Esophagus squamous epithelium (tissue), 5 donors: ENCODE measurements at places on chromosomes 3 and 15.

- no peak for DNase-seq
Measured at GRCh38 chr15:70715840-70716485, 47.4 kb downstream of the UACA start.

DNA sequence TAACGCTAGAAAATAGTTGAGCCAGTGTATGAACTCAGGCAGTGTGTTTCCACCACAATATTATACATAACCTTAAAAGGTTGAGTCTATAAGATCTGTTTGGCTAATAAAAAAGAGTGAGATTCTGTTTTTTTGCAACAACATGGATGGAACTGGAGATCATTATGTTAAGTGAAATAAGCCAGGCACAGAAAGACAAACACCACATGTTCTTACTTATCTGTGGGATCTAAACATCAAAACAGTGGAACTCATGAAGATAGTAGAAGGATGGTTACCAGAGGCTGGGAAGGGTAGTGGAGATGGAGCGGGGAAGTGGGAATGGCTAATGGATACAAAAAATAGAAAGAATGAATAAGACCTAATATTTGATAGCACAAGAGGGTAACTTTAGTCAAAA, 150.7 kb downstream of the GABRG3 start:
- DNase-seq: no peak

DNA sequence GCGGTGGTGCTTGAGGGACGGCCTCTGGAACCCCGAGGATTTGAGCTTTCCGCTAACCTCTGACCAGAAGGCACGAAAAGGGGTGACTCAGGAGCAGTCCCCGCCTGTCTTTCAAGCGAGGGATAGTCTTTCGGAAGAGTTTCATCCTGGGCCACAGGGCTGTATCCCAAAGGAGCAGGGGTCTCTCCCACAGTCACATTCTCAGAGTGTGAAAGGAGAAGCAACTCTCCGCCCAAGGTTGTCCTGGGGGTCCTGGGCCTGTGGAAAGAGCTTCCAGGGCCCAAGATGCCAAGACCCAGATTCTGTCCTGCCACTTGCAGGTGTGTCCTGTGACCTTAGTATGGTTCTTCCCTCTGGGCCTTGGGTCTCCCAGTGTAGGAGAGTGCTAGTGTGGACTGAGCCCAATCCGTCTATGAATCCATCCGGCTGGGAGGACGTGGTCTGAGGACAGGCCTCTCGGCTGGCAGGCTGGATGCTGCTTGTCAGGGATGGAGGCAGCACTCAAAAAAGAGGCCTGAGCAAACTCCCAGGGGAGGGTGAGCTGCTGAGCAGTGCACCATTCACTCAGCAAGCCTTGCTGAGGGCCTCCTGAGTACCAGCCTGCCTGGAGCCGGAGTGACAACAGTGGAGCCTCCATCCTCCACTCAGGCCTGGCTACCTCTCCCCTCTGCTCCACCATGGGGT, 1.6 kb upstream of the DUSP7 start:
- no peak for DNase-seq

GRCh38 chr3:105965384-105965783, 96.6 kb upstream of the CBLB start:
- DNase-seq: no peak

- DNase-seq: no peak
Measured at GRCh38 chr3:26132942-26133341, 343.1 kb downstream of the OXSM start.

GRCh38 chr3:120147072-120147871, 53.0 kb upstream of the GSK3B start:
- no peak for DNase-seq

DNA sequence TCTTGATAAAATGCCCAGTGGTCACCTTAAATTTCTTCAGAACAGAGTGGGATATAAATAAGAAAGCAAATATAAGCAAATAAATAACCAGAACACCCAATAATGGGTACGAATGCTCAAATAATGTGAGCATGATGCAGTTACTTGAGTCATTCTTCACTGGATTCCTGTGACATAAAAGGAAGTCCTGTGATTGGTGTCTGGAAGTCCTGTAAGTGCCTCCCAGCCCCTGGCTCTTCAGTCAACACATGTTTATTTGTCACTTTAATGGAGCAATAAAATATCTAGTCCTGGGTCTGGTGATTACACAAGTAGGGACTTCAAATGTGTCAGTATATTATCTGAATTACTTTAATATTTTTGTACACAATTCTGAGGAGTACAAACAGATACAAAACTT, 30.4 kb downstream of the TMEM212 start:
- no peak for DNase-seq

- DNase-seq: peak; percentile 79
Measured at GRCh38 chr3:12999147-13000140, 73.8 kb downstream of the IQSEC1 start.

DNA sequence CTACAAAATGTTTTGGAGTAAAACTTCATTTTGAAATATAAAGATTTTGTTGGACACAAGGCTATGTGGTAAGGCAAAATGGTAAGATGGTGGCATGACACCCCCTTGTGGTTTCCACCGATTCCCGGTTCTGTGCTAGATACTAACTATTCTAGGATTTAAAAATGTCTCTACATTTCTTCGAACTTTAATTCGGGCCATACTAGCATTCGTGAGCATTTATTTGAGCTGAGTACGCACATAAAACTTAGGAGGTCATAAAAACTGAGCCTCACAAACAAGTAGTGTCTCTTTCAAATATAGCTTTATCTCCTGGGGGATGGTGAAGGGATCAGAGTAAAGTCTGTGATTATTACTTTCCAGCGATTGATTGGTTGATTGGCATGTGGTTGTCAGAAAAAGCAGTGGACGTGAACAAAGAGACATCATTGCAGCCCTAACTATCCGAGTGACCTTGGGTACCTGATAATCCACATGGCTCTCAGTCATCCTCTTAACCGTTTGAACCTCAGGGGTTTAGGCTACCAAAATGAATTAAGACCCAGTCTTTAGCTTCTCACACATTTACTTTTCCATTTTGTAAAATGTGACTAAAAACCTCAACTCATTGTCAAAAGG, 1.1 kb upstream of the ZNF639 start:
- no peak for DNase-seq

DNA sequence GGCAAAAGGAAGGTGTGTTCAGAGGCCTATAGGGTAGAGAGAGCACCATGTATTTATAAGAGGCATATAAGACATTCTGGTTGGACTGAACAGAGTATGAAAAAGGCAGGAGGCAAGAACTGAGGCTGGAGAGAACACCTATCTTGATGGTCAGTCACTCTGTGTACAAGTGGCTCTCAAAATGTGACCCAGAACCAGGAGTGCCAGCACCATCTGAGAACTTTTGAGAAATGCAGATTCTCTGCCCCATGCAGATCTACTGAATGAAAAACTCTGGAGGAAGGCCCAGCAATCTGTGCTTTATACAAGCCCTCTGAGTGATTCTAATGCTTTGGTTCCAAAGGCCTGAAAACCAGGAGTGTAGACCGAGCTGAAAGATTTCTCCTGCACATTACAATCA, 324.0 kb upstream of the IL12A start:
- DNase-seq: no peak

- DNase-seq: no peak
Measured at GRCh38 chr15:45869034-45869668, 234.3 kb downstream of the SQOR start.

GRCh38 chr15:74252291-74252690, 16.2 kb downstream of the CCDC33 start:
- no peak for DNase-seq

GRCh38 chr3:193708270-193708669, 115.3 kb downstream of the OPA1 start:
- no peak for DNase-seq

- DNase-seq: no peak
Measured at GRCh38 chr3:138032567-138032966, 22.6 kb downstream of the CLDN18 start.

DNA sequence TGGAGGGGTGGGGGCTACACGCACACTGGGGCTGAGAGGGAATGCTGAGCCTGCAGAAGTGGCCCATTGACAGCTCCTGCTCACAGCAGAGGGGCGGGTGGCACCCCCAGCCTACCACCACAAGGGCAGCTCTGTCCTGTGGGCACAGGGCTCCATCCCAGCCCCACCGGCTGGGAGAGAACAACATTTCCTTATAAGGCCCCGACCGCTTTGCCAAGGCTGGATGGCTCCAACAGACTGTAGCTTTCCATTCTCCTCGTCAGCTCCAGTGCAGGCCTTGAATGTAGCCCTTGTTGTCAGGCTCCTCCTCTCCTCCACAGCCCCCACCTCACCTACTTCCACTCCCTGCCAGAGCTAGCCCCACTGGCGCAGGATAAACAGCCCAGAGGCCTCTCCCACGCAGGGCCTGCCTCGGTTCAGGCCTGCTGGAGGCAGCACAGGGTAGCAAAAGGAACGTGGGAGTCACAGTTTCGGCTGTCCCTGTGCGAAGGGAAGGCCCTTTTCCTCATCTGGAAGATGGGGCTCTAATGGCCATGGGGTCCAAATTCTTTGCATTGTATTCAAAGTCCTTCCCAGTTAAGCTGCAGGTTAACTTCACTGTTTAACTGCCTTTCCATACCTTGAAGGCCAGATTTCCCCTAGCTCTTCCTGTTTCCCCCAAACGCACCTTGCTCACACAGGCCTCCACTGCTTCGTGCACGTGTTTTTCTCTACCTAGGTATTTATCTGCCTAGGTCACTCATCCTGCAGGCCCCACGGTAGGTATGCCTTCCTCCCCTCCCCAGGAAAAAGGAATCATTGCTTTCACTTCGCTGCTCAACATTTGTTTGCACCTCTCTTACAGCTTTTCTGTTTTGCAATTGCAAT, 101.6 kb upstream of the LPP start:
- DNase-seq: no peak

DNA sequence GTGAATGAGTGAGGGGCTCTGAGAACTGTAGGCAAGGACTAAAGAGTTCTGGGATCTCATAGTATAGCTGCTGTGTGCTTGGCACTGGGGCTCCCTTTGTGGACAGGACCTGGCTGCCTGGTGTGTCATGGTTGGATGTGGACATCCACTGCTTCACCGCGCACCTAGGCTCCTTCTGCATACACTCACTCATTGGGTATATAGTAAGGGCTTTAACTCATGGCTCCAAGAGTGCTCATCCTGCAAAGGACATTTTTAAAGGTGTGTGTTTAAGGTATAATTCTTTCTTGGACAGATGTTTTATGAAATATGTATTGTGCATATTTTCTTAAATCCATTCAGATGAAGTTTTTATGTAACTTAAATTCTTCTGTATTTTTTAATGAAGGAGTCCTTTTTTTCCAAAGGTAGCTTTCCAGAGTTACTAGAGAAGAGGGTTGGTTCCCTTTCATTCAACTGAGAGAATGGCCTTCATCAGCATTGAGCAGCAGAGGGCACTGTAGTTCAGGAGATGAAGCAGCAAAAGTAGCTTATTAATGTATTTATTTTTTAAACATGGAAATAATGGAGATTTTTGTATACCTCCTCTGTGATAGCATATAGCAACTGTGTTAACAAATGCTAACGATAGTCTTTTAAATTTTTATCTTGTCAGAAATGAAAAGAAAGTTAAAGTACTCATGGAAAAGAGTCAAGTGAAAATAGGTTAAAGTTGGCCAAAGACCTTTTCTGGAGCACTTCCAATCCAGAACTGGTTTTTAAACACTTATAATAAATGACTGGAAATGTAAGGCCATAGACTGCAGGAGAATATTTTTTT, 25.2 kb downstream of the OXNAD1 start:
- no peak for DNase-seq

DNA sequence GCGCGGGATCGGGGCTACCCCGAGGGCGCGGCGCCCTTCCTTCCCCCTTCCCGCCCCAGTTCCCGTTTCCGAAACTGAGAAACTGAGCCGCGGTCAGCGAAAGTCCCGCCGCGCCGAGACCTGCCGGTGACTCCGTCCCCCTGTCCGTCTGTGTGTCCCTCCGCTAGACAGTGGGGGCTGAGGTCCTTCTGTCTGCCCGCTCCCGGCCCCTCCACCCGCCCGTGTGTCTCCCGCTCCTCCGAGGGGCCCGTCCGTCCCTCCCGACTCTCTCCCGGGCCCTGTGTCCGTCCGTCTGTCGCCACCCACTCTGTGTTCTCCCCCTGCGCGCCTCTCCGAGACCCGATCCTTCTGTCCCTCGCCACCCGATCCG, 426 bp downstream of the PRKCD start:
- DNase-seq: no peak

DNA sequence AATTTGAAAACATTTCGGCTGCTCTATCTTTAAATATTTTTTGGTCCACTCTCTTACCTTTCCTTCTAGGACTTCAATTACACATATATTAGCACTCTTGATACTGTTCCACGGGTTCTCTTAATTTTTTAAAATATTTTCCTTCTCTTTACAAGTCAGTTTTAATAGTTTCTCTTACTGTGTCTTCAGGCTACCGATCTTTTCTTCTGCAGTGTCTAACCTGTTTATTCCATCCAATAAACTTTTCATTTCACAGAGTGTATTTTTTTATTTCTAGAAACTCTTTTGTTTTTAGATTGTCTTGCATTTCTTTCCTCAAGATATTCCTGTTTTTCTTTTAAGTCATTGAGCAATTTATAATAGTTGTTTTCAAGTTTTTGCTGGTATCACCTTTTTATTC, 27.7 kb downstream of the TCF12 start:
- no peak for DNase-seq

DNA sequence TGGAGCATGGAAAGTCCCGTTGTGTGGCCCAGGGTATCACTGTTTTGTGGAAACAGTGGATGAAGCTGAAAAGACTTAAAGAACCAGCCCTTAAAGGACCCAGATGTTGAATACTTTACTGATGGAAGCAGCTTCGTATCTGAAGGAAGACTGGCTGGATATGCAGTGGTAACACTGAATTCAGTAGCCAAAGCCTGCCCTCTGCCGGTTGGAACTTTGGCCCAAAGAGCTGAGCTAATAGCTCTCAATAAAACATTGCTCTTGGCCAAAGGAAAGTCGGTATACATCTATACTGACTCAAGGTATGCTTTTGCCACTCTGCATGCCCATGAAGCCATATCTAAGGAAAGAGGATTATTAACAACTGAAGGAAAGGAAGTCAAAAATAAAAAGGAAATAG, 885.4 kb downstream of the PDCD6IP start:
- no peak for DNase-seq

- DNase-seq: no peak
Measured at GRCh38 chr3:30932513-30933098, 38.1 kb upstream of the GADL1 start.

DNA sequence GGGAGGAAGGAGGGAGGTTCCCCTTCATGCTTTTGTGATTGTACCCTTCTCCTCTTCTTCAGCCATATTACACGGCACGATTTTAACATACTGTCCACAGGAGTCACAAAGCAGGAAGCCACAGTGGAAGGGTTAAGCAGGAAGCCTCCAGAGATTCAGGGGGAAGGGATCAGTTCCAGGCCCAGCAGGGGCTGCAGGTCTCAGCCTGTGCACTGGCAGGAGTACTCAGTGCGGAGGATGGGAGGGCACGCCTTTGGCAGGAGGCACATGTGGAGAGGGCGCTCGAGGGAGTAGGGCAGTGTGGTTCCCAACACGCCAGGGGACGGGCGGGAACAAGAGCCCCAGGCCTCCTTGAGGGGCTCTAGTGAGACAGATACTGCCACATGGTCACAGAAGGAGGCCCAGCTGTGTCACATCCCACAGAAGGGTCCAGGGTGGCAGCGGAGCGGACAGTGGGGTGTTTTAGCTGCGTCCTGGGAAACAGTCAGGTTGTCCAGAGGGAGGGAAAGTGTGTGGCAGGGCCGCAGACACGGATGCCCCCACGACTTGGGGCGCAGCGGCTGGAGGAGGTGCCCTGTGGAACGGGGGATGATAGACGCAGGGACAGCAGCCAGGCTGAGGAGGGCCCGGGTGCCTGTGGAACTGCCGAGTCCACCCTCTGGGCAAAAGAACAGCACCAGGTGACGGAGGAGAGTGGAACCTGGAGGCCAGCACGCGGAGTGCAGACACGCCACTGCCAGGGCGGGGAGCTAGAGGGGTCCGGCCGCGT, 77.5 kb downstream of the CHSY1 start:
- no peak for DNase-seq
